Left ventricle myocardium superior (tissue), 1 donor: ENCODE measurements at places on chromosomes 5 and 9. TPM values are rescaled to one million over a fixed set of nuclear protein-coding genes. Genes with fewer than 3 reads are reported as not detected.

Gene TMEM215
- not detected for total RNA-seq

GRCh38 chr9:73441890-73442818 lies 290.5 kb downstream of the ANXA1 start:
- no peak for DNase-seq

DNA sequence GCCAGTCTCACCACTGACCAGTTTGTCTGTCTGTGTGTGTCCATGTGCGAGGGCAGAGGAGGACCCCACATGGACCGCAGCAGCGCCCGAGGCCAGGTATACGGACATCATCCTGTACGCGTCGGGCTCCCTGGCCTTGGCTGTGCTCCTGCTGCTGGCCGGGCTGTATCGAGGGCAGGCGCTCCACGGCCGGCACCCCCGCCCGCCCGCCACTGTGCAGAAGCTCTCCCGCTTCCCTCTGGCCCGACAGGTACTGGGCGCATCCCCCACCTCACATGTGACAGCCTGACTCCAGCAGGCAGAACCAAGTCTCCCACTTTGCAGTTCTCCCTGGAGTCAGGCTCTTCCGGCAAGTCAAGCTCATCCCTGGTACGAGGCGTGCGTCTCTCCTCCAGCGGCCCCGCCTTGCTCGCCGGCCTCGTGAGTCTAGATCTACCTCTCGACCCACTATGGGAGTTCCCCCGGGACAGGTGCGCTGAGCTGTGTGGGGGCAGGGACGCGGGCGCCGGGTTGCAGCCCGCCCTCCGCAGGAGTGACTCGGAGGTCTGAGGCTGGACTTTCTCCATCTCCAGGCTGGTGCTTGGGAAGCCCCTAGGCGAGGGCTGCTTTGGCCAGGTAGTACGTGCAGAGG lies 6.5 kb downstream of the FGFR4 start:
- DNase-seq = no peak

GRCh38 chr9:89135591-89136166 lies 42.9 kb downstream of the SHC3 start:
- DNase-seq = no peak

DNA sequence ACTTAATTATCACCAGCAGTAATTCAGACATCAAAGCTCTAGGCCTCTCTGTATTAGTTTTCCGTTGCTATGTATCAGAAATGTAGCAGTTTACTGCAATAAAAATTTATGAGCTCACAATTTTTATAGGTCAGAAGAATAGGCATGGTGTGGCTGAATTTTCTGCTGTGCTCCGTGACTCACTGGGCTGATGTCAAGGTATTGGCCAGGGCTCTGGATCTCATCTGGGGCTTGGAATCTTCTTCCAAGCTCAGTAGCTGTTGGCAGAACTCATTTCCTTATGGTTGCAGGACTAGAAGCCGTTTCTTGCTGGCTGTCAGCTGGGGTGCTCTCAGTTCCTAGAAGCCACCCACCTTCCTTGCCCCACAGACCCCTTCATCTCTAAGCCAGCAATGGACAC lies 66.3 kb downstream of the PSAT1 start:
- no peak for DNase-seq

DNA sequence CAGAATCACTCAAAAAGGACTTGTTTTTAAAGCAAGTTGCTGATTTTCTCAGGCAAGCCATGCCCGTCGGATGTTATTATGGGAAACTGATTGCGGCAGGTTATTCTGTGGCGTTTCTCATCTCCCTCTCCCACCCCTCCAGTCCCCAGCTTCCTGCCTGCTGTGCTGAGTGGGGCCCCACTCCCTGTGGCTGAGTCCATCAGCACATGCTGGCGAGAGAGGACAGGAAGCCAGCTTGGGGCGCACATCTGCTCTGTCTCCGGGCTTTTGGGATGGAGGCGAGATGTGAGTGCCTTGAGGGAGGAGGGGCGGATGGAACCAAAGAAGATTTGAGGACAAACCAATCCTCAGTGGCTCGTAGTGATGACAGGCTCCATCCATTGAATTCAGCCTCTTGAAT lies 108.0 kb downstream of the DAPK1 start:
- DNase-seq = no peak

DNA sequence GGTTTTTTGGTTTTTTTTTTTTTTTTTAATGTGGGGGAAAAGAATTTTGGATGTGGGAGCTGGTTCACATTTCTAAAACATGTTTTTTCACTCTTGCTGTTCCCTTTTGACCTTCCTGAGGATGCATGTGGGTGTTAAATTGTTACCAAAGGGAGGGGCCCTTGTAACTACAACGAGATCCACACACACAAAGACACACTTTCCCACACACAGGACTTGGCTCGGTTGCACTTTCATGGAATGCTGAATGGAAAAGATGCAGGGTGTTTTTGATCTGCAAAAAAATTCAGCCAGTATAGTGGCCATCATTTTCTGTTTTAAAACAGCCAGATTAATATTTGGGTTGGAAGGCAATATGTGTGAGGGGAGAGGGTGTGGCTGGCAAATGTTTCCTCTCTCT lies 576.9 kb downstream of the EBF1 start:
- peak; percentile 35 for DNase-seq

GRCh38 chr5:172699423-172699822 lies 58.4 kb downstream of the NEURL1B start:
- no peak for DNase-seq

DNA sequence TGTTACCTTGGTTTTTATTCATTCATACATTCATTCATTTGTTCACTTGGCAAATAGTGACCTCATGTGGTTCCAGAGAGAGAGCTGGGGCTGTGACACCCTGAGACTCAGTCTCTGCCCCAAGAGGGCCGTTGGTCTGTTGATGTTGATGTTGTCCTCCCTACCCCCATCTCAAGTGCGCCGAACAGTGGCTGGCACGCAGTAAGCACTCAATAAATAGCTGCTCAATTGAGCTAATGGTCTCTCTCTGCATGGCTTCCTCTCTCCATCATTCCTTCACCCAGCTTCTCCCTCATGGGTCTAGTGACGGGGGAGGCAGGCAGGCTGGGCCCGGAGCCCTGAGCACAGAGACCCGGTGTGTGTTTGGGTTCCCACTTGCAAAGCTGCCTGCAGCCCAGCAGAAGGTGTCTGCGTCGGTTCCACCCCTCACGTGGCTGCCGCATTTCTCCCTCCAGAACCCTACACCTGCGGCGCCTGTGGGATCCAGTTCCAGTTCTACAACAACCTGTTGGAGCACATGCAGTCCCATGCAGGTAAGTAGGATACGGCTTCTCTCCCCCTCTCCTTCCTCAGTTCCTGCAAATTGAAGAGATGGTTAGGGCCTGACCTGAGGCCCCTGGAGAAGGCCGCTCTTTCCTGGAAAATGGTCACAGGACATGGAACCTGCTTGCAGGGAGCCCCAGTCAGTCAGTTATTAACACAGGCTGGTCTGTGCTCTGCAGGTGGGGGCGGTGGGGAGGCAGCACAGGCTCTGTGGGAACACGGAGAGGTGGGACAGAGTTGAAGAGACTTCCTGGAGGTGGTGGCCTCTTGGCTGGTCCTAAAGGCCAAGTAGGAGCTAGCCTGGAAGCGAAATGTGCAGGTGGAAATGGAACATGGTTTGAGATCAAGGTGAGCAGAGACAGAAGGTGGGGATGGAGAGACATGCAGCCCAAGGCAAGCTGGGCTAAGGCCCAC lies 42.0 kb downstream of the AMBP start:
- no peak for DNase-seq

Gene CDC25C
- not detected for total RNA-seq

Gene HAVCR2
- total RNA-seq = 2.8 TPM

GRCh38 chr9:135910216-135910615 lies 2.9 kb upstream of the CAMSAP1 start:
- DNase-seq = no peak

DNA sequence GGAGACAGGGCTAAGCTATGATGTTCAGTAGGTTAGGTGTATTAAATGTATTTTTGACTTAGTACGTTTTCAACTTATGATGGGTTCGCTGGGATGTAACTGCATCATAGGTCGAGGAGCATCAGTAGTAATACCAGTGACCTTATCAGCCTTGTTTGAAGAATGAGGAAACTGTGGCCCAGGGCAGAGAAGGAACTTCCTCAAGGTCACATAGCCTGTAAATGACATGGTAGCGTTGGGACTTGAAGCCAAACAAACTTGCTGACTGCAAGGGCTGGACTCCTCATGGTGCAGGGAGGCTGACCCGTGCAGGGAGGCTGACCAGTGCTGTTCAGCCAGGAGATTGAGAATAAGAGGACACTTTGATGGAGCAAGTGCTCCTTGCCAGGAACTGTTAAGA lies 21.3 kb upstream of the PTPN3 start:
- DNase-seq = no peak

Gene KCNN2
- 10.5 TPM for total RNA-seq

DNA sequence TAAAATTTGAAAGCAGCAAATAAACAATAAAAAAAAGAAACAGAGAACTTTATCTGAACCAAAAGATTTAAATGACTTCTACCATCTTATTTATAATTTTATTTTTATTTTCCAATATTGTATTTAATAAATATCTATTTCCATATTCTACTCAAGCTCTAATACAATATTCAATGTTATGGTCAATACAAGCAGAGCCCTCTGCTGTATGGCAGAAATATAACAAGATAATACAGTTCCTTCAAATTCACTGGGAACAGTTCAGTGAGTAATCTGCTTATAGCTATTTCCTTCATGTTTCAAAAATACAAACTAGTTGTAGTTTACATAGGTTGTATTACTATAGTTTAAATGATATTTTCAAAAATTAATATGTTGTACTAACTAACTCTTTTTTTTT lies 332.7 kb downstream of the PRDM9 start:
- DNase-seq = no peak

DNA sequence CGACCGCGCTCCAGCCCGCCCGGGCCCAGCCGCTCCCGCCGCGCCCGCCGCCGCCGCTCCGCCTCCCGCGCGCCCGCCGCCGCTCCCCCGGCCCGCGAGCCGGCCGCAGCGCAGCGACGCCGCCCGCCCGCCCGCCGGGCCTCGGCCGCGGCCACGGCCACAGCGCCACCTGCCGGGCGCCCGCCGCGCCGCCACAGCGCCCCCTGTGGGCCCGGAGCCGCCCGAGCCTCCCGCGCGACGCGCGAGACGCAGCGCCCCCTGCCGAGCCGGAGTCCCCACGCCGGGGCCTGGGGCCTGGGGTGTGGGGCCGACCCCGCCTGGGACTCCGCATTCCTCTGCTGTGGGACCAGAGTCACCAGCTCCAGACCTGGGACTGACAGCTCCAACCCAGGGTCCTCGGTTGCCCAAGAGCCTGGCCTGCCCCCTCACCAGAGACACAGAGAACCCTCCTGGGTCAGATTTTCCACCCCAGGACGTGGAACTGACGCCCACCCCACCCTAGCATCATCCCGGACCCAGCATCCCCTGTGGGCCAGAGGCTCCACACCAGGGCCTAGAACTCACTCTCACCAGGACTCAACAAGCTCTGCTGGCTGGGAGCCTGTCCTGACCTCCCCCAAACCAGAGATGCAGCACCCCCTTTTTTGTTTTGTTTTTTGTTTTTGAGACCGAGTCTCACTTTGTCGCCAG lies at the start of gene RAPGEF1:
TSS of gene RAPGEF1 (minus strand) at position 118 of the 690 bp plus-strand sequence. CDS start 246 bp downstream, outside the sequence.
- DNase-seq = peak; percentile 88

Gene CTSV
- total RNA-seq = 0.27 TPM

GRCh38 chr5:149759563-149759962 lies 29.5 kb downstream of the PPARGC1B start:
- no peak for DNase-seq

DNA sequence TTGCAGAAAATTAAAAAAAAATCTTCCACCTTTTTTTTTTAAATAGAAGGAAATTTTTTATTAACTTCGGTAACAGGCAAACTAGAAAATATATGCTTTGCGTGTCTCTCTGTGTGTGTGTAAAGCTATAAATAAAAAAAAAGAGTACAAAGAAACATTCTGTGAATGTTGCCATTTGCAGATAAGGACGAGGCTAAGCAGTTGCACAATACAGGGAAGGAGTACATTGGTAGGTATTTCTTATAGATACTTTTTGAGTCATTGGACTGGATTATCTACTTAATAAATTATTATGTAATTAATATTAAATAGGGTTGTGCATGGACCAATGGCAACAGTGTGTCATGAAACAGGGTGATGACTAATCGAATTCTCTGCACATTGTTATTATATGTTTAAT lies 102.4 kb downstream of the CAMK4 start:
- DNase-seq = no peak

Gene PPP3R2
- not detected for total RNA-seq

Gene MSMP
- total RNA-seq = not detected

- no peak for DNase-seq
Measured at GRCh38 chr9:81030027-81030426, 659.3 kb downstream of the TLE1 start.

Gene ANKDD1B
- total RNA-seq = 0.25 TPM

Gene ADRA1B
- 1.4 TPM for total RNA-seq

- DNase-seq = no peak
Measured at GRCh38 chr5:147851578-147851977, 20.1 kb upstream of the SPINK1 start.

Gene SPINK13
- not detected for total RNA-seq

DNA sequence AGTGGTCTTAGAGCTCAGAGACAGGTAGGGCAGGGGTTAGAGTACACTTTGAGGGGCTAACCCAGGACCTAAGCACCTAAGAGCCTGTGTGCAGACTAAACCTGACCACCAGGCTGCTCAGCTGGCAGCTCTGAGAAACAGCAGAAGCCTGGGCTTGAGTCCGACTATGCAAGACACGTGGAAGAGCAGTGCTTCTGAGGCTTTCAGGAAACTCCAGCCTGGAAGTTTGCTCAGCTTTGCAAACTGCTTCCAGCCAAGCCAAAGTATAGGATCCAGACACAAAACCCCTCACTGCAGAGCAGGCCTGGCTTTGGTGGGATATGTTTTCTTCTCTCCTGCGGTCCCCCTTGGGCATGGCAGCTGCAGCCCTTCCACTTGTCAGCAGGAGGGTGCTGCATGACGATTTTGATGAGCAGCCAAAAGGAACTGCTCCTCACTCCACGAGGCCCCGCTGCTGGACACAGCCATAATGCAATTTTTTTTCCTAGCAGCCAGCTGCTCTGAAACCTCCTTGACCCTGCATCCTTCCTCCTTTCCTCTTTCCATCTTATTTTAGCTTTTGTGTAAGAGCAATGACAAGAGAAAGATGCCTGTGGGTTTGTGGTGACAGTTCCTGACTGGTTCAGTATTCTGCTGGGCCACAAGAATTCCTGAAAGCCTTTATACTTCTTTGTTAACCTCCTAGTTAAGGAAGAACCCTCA lies 123.1 kb downstream of the LIFR start:
- peak; percentile 79 for DNase-seq

DNA sequence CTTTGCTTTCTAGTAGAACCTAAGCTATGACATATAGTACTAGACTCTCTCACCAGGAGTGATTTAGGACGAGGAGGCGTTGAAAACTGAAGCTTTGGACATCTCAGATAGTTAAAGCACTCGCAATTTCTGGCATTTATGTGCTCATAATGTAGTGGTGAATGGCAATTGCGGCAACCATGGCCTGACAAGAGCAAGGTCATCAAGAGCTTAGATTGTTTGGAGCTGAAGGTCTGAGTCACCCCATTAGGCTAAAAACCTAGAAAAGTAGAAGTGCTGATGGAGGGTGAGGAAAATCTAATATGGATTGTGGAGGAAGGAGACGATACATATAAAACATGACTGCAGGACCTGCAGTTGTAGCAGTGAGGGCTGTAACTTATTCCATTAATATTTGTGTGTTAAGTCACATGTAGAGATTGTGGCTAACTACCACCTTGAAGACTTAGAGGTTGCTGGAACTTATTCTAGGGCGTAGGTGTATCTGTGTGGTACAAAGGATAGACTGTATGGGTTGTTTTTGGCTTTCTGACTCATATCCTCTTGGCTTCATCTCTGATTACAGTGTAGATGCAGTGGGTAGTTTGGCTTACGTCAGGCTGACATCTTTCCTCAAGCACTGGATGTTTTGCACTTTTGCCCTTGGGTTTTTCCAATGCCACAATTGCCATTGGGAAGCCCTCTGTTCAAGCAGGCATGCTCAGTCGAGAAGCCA lies 138.9 kb upstream of the CDKN2B start:
- no peak for DNase-seq
